NCI-H82 (cell line): ENCODE measurements at places on chromosomes 3 and 15.
A peak's percentile ranks its signal among the peaks of the same experiment; 100 is the strongest.

- no peak for DNase-seq
These were observed 72.3 kb upstream of the ICE2 start for GRCh38 chr15:60551147-60551780.

- no peak for DNase-seq
These were observed 68.7 kb upstream of the ADPGK start for GRCh38 chr15:72852273-72852672.

GRCh38 chr3:187504435-187504834 is 136.2 kb downstream of the RTP4 start:
- no peak for DNase-seq

DNA sequence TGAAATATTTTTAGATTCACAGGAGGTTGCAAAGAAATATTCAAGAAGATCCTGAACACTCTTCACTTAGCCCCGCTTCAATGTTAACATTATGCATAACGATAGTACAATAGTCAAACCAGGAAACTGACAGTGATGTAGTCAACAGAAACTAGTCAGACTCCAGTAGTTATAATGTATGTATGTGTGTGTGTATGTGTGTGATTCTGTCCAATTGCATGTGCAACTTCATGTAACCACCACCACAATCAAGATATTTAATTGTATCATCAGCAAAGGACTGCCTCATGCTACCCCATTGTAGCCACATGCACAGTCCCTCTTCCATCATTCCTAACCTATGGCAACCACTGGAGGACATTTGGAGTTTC is 77.9 kb downstream of the APBA2 start:
- no peak for DNase-seq

DNA sequence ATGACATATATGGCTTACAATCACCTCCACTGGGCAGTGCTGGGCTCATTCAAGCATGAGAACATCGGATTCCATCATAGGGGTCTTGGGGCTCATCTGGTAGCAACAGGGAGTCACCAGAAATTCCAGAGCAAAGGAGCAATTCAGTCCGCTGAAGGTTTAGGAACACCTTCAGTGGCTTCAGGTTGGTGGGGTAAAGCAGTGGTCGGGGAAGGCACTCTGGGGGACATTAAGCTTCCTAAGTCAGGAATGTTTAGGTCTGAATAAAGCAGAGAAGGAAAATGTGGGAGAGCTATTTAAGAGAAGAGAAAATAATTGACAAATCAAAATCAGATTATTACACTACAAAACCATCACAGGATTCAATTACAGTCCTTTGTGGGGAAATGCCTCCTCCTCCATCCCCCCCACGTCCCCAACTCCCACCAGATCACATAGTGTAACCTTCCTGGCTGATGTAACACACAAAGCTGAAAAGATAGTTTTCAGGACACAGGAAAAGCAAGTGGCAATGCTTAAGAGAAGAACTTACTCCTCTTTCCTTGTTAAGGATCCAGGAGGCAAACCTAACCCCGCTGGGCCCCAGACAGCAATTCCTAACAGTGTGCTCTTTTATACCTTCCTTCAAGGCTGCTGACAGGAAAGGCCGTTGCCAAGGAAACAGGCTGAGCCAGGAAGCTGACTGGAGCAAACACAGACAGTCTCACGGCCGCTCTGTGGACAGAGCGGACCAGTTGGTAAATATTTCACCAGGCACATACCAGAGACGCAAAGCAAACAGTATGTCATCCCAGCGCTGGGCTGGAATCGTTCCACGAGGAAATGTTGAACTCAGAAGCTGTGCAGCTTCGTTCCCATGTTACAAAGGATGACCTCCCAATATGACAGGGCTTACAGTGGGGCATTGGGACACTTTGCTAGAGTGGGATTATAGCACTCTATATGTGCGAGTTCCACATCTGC is 57.5 kb upstream of the LMCD1 start:
- peak; percentile 3 for DNase-seq

- DNase-seq = no peak
These were observed 414.4 kb upstream of the ALCAM start for GRCh38 chr3:104952146-104952972.

GRCh38 chr3:168338161-168338560 is 242.4 kb upstream of the GOLIM4 start:
- DNase-seq = no peak

DNA sequence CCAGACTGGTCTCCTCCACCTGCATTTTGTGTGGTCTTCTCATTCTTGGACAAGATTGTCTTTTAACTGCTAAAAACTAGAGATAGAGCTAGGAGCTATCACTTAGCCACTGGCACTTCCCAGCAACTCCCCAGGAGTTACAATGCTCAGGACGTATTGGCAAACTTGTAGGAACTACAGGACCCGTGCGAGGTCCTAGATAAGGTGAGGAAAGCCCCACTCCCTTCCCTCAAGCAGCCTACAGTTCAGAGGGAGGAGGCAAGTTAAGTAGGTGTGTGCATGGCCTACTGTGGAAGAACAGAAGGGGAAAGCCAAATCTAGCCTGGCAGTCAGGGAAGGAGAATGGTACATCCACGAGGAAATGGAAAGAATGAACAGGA is 504.7 kb upstream of the PROK2 start:
- no peak for DNase-seq

DNA sequence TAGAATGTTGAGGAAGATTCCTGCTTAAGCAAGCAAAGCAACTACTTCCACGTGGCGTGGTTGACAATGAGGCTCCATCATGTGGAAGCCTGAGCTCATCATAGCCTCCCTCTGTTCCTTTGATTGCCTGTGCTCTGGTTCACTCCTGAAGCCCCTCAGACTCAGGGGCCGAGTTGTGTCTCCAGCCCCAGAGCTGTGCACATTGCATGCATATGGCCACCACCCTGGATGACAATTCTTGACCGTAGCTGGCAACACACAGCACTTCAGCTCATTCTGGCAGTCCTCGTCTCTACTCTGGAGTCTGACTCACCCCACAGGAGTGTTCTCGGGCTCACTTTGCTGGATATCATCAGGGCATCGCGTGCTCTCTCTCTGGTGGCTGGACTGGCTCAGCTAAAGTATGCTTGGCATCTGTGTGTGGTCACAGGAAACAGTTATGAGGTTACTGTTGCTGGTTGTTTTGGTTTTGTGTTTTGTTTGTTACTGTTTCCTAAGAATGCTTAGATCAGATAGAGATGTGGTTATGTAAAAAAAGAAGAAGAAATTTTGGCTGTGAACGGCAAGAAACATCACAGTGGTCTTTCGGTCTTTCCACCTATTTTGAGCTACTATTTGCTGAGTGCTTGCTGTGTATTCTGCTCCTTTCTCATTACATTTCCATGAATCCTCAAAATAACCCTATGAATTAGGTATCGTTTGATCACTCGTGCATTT is 41.6 kb upstream of the MRPS22 start:
- DNase-seq = no peak

DNA sequence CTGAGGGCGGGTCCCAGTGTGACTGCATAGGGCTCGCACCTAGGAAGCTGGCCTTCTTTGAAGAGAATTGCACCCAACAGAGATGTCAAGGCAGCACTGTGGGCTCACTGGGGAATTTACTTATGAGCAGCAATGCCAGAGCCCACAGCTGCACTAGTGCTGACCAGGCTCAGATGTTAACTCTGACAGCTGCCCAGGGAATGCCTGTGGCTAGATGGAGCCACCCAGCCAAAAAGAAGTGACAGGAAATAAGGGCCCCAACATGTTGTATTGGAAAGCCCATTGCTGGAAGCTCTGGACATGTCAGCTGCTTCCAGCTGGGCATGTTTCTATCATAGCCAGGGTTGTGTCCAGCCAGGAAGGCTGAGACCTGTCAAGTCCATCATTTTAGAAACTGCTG is 90.9 kb upstream of the ZNF280D start:
- no peak for DNase-seq

DNA sequence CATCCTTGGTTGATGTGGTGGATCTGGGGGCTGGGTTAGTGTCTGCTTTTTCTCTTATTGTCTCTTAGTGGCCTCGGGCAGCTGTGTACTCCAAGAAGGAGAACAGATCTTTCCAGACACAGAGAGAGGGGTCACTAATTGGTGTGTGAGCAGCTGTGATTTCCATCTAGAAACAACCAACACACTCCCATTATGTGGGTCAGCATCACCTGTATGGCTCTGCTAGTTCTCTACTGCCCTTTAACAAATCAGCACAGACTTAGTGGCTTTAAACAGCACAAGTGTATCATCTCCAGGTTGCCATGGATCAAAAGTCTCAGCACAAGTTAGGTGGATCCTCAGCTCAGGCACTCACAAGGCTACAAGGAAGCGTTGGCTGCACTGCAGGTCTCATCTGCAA is 156.8 kb downstream of the LRTM1 start:
- no peak for DNase-seq

- no peak for DNase-seq
These were observed 3.9 kb downstream of the NUSAP1 start for GRCh38 chr15:41336549-41336948.

GRCh38 chr15:32706704-32707103 is 11.1 kb upstream of the GREM1 start:
- no peak for DNase-seq

DNA sequence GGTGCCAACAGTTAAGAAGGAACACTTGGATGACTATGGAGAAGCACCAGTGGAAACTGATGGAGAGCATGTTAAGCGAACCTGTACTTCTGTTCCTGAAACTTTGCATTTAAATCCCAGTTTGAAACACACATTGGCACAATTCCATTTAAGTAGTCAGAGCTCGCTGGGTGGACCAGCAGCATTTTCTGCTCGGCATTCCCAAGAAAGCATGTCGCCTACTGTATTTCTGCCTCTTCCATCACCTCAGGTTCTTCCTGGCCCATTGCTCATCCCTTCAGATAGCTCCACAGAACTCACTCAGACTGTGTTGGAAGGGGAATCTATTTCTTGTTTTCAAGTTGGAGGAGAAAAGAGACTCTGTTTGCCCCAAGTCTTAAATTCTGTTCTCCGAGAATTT is 3.0 kb downstream of the SKIL start:
- no peak for DNase-seq

- DNase-seq = no peak
These were observed 43.9 kb upstream of the BHLHE40 start for GRCh38 chr3:4935347-4935746.

DNA sequence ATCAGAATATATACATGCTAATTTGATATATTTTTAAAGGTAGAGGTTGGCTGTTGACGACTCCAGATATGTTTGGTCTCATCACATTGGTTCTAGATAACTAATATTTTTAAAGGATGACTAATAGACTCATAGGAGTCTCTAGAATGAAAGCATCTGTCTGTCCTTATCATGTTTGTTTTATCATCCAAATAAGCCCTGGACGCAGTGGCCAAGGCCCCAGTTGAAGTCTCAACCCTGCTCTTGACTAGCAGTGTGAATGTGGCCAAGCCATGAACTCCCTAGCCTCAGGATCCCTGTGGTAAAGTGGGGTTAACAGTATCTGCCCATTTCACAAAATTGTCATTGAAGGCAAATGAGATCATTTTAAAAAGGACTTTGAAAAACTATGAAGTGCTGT is 53.6 kb downstream of the ABHD2 start:
- DNase-seq = no peak

DNA sequence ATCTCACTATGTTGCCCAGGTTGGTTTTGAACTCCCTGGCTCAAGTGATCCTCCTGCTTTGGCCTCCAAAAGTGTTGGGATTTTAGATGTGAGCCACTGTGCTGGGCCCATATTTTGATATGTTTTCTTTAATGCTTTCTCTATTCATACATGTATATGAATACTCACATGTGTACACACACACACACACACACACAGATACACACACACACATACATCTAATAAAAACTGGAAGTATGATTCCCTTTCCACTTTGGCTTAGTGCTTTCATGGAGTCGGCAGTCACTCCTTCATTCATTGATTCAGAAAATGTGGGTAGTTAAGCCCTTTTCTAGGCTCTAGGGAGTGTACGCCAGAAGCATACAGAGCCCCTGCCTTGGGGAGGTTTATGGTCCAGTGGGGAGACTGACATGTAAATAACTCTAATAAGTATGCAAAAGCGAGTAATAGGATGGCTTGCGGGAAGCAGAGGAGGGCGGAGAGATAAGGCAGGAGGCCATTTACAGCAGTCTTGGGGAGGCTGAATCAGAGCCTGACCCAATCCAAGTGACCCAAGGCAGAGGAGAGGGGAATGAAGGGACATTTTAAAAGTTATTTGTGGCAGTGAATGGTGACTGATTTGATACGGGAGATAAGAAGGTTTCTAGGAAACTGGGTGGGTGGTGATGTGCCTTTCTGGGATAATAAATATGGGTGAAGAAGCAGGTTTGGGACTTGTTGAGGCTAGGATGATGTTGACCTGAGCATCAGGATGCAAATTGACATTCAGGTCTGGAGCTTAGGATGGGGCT is 32.5 kb upstream of the TATDN2 start:
- no peak for DNase-seq

GRCh38 chr15:58734859-58735258 is 14.6 kb downstream of the ADAM10 start:
- no peak for DNase-seq

DNA sequence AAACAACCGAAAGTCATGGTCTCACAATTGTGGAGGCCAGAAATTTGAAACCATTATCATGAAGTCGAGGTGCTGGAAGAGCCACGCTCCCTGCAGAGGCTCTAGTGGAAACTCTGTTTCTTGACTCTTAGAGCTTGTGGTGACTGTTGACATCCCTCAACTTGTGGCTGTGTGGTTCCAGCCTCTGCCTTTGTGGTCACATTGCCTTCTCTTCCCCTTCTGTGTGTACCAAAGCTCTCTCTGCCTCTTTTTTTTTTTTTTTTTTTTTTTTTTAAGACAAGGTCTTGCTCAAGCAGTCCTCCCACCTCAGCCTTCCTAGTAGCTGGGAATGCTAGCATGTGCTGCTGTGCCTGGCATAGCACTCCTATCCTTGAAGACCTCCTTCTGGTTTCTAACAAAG is 48.7 kb upstream of the CRTC3 start:
- no peak for DNase-seq

- DNase-seq = no peak
These were observed 49.2 kb downstream of the PIERCE2 start for GRCh38 chr15:55457401-55458022.

DNA sequence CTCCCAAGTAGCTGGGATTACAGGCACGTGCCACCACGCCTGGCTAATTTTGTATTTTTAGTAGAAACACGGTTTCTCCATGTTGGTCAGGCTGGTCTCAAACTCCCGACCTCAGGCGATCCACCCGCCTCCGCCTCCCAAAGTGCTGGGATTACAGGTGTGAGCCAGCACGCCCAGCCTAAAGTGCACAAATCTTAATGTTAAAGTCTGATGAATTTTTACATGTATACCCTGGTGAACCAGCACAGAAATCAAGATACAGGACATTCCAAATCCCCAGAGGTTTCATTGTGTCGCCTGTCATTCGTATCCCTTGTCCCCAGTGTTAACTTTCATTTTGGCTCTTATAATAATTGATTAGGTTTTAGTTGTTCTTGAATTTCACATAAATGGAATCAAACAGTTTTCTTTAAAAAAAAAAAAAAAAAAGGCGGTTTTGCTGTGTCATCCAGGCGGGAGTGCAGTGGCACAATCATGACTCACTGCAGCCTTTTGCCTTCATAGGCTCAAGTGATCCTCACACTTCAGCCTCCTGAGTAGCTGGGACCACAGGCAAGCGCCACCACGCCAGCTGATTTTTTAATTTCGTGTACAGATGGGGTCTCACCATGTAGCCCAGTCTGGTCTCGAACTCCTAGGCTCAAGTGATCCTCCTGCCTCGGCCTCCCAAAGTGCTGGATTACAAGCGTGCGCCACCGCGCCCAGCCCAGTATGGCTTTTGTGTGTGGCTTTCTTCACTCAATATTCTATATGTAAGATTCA is 1.5 kb upstream of the TM4SF19 start:
- DNase-seq = no peak
